ENCODE measurements at places on chromosomes 2 and 18. TPM values are rescaled to one million over a fixed set of nuclear protein-coding genes. Genes with fewer than 3 reads are reported as not detected.

The CCDC150 gene
- 0.44 TPM for total RNA-seq

- no peaks in the 10 kb centered on the region for H3K36me3 ChIP-seq
- no peak overlapping the region for H3K27ac ChIP-seq
- H3K4me1 ChIP-seq = no peaks in the 10 kb centered on the region
- no peaks in the 10 kb centered on the region for H3K27me3 ChIP-seq
- no peak overlapping the region for H3K4me3 ChIP-seq
These were observed 42.1 kb upstream of the MBOAT2 start for GRCh38 chr2:9045595-9045994.

The ANKRD30BL gene
- not detected for total RNA-seq

The VWA3B gene
- not detected for total RNA-seq

DNA sequence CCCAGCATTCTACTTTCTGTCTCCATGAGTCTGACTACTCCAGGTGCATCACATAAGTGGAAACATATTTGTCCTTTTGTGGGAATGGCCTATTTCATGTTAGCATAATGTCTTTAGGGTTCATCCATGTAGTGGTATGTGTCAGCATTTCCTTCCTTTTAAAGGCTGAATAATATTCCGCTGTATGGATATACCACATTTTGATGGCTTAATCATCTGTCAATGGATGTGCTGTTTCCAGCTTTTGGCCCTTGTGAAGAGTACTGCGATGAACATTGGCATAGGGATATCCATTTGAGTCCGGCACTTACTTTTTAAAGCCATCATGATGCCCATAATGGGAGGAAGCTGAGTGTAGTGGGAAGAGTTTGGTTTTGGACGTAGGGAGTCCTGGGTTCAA is 6.4 kb upstream of the ITGB6 start:
- DNase-seq = no peak
- H3K27ac ChIP-seq = no peak overlapping the region
- no peaks in the 10 kb centered on the region for H3K27me3 ChIP-seq
- no peaks in the 10 kb centered on the region for H3K36me3 ChIP-seq
- H3K4me3 ChIP-seq = no peak overlapping the region

DNA sequence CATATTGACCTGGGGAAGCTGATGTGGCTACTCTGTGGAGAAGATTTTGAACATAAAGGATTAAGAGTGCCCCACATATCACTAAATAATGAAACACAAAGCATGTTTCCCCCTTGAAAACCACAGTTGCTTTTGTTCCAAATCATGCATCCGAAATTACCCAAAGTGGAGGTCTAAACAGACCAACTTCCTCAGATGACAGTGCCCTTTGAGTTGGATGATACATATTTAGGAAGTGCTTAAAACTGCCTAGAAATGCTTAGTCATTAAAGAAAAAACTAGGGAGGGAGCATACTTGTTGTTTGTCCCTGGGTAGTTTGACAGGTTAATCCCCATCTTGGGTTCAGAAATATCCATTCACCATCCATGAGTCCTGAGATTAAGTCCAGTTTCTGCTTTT is 1070.3 kb downstream of the SUCLG1 start:
- no peak overlapping the region for H3K27ac ChIP-seq
- no peak for DNase-seq
- H3K27me3 ChIP-seq = no peaks in the 10 kb centered on the region
- no peak overlapping the region for H3K4me3 ChIP-seq
- no peaks in the 10 kb centered on the region for H3K36me3 ChIP-seq

The SKOR2 gene
- total RNA-seq = not detected

DNA sequence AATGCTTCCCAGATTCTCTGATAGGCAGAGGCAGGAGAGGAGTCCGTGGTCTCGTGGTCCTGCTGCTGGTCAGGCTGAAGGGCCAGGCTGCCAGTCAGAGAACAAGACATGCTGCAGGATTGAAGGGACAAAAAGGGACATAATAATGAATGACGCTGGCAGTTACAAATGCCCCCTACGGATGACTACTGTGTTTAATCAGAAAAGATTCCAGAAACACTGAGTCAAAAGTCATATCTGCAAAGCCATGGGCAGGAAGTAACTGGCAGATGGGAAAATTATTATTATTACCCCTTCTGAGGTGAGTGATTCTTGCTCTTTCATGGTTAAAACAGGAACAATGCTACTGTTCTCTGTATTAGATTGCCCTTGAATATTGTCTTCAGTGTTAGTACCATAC is 19.0 kb downstream of the LCT start:
- no peak for DNase-seq
- H3K36me3 ChIP-seq = no peaks in the 10 kb centered on the region
- no peaks in the 10 kb centered on the region for H3K27me3 ChIP-seq
- peaks cover 15% of the 10 kb centered on the region for H3K4me1 ChIP-seq
- H3K27ac ChIP-seq = no peak overlapping the region
- no peak overlapping the region for H3K4me3 ChIP-seq

DNA sequence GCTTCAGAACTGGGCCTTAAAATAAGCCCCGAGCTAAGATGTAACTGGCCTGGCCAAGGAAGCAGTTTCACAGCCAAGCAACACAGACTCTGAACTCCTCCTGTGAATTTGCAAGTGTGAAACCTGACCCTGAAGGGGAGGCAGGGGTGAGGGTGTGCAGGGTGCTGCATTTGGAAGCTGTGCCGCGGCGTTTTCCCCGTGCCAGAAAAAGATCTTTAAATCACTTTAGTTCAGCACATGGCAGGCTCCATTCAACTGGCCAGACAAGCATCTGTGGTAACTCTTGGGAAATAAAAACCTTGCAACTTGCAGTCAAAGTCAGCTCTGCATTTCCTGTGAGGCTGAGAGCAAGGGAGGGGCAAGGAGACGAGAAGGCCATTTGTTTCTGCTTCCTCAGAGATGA is 209.3 kb upstream of the SOX11 start:
- no peaks in the 10 kb centered on the region for H3K4me1 ChIP-seq
- H3K27me3 ChIP-seq = no peaks in the 10 kb centered on the region
- DNase-seq = no peak
- H3K4me3 ChIP-seq = no peak overlapping the region
- no peaks in the 10 kb centered on the region for H3K36me3 ChIP-seq
- H3K27ac ChIP-seq = no peak overlapping the region

- no peak overlapping the region for H3K27ac ChIP-seq
- H3K36me3 ChIP-seq = no peaks in the 10 kb centered on the region
- no peaks in the 10 kb centered on the region for H3K4me1 ChIP-seq
These were observed 122.0 kb upstream of the MYCN start for GRCh38 chr2:15818318-15818753.

DNA sequence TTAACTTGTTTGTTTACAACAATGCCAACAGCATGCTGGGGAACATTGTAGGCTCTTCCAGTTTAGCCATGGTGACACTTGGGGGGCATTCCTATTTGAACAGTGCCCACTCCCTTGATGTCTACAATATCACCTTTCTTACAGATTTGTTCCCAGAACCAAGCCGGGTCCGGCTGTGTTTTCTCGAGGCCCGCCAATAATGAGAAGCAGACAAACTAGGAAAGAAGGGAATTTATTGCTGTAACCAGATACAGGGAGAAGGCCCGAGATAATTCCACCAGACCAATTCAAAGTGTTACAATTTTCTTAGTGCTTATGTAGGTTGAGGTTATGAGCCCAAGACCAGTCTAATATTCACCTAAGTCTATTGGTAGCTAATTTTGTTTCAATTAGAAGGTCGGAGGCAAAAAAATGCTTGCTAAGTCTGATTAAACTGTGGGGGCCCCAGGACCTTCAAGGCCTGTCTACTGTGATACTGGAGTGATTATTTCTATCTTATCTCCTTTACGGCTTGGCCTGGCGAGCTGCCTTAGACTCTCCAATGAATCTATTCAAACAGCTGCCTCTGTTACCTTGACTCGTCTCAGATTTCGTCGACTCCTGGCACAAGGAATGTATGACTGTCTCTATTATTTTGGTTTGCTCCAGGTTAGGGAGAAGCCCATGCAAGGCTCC is 59.1 kb upstream of the PSME4 start:
- H3K4me3 ChIP-seq = no peak overlapping the region
- H3K4me1 ChIP-seq = no peaks in the 10 kb centered on the region
- no peak overlapping the region for H3K27ac ChIP-seq
- no peaks in the 10 kb centered on the region for H3K36me3 ChIP-seq
- no peak for DNase-seq

DNA sequence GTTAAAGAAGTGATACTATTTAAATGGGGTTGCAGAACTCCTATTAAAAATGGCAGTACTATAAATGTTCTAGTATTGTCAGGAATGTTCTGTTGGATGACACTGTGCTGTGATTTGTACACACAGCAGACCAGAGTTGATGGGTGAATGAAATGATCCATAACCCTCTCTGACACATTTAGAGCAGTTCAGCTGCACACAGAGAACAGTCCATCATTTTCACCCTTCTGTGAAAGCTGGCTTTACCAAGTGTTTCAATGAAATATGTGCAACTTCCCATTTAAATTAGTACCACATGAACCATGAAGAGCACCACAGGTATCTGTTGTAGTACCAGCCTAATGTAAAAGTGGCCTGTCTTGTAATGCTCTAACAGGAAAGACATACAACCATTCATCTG is 981.4 kb downstream of the TMEM182 start:
- no peaks in the 10 kb centered on the region for H3K36me3 ChIP-seq
- no peak for DNase-seq
- no peaks in the 10 kb centered on the region for H3K4me1 ChIP-seq
- H3K27me3 ChIP-seq = no peaks in the 10 kb centered on the region
- H3K4me3 ChIP-seq = no peak overlapping the region
- H3K27ac ChIP-seq = no peak overlapping the region

The DNAJC5G gene
- total RNA-seq = not detected

DNA sequence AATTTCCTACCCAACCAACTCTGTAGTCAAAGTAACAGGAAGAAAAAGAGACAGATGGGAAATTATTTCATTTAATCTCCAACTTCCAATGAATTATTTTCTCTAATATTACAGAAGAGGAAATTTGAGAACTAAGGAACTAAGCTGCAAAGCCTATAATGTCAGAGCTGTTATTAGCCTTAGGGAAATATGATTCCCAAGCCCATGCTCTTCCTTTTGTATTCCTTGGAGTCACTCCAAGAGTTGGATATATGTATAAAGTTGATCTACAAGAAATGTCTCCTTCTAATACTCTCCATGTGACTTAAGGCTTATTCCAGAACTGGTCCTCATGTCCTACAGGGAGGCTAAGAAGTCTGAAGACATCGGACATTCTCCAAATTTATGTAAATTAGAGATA is 31.6 kb upstream of the VWC2L start:
- no peaks in the 10 kb centered on the region for H3K27me3 ChIP-seq
- no peak overlapping the region for H3K27ac ChIP-seq
- no peaks in the 10 kb centered on the region for H3K4me1 ChIP-seq
- H3K4me3 ChIP-seq = no peak overlapping the region
- H3K36me3 ChIP-seq = no peaks in the 10 kb centered on the region

The DTNB gene
- 42.1 TPM for total RNA-seq

DNA sequence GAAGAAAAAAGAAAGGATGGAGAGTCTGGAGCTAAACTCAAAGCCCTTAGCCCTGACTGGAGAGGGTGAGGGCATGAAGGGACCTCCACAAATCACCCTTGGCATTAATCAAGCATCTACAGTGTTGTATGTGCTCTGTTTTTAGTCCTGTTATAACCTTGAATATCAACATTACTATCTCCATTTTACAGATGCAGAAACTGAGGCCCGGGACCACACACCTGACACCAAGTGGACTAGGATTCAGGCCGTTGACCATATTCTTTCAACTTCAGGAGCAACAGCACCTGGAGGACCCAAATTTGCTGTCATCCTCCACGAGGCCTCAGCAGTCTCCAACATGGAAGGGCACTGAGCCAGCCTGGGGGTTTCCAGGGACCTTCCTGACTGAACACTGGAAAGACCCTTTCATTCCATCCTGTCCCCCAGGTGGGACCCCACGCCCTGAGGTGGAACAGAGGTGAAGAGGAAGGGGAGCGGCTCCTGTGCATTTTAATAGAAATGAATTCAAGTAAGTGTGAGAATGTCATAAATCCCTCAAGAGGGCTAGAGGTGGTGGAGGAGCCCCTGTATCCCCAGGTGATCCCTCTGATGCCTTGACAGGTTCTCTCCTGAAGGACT is 41.0 kb downstream of the SERTAD2 start:
- peaks cover 19% of the 10 kb centered on the region for H3K4me1 ChIP-seq
- no peak overlapping the region for H3K27ac ChIP-seq
- H3K4me3 ChIP-seq = no peak overlapping the region
- H3K36me3 ChIP-seq = no peaks in the 10 kb centered on the region
- no peak for DNase-seq

- H3K4me1 ChIP-seq = no peaks in the 10 kb centered on the region
- H3K27me3 ChIP-seq = no peaks in the 10 kb centered on the region
- no peak overlapping the region for H3K27ac ChIP-seq
- no peak overlapping the region for H3K4me3 ChIP-seq
- no peak for DNase-seq
These were observed 146.6 kb downstream of the VAPA start for GRCh38 chr18:10060469-10060782.

GRCh38 chr2:177298191-177298590 is 33.7 kb upstream of the NFE2L2 start:
- no peak overlapping the region for H3K27ac ChIP-seq
- no peaks in the 10 kb centered on the region for H3K36me3 ChIP-seq
- H3K4me3 ChIP-seq = no peak overlapping the region
- peaks cover 5% of the 10 kb centered on the region for H3K4me1 ChIP-seq
- no peak for DNase-seq

The ARHGAP25 gene
- total RNA-seq = 162 TPM

- no peak overlapping the region for H3K4me3 ChIP-seq
- no peak overlapping the region for H3K27ac ChIP-seq
- H3K36me3 ChIP-seq = no peaks in the 10 kb centered on the region
- DNase-seq = no peak
- no peaks in the 10 kb centered on the region for H3K4me1 ChIP-seq
These were observed 132.6 kb downstream of the SPAG16 start for GRCh38 chr2:213416832-213417231.

The RTP5 gene
- total RNA-seq = 0.28 TPM

The TBR1 gene
- total RNA-seq = not detected

GRCh38 chr2:214492152-214492551 is 81.3 kb downstream of the VWC2L start:
- H3K4me1 ChIP-seq = no peaks in the 10 kb centered on the region
- no peak overlapping the region for H3K27ac ChIP-seq
- DNase-seq = no peak
- no peak overlapping the region for H3K4me3 ChIP-seq
- no peaks in the 10 kb centered on the region for H3K27me3 ChIP-seq

The DRC1 gene
- total RNA-seq = not detected

- H3K27me3 ChIP-seq = peaks cover 4% of the 10 kb centered on the region
- no peak for DNase-seq
- H3K4me1 ChIP-seq = no peaks in the 10 kb centered on the region
These were observed 139.0 kb upstream of the HS6ST1 start for GRCh38 chr2:128457716-128458115.

Measured in CD4-positive, alpha-beta memory T cell (primary cell).